ENCODE measurements at places on chromosomes 12 and 14.

DNA sequence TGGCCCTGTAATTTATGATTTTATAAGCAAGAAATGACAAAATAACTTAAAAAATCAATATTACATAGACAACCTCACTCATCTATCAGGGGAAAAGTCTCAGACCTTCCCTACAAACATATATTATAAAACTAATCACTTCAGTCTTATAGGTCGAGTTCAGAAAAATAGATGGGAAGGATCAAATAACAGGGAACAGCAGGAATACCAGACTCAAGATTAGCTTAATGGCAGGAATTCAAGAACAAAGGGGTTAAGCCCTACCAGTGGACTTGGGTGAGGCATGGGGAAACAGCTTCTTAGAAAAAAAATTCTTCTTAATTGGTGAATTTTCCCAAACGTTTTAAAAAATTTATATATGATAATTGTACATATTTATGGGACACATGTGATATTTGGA lies 51.6 kb upstream of the CRY1 start:
- DNase-seq: no peak

GRCh38 chr12:71566655-71567054 lies 97.0 kb downstream of the ZFC3H1 start:
- DNase-seq: no peak

DNA sequence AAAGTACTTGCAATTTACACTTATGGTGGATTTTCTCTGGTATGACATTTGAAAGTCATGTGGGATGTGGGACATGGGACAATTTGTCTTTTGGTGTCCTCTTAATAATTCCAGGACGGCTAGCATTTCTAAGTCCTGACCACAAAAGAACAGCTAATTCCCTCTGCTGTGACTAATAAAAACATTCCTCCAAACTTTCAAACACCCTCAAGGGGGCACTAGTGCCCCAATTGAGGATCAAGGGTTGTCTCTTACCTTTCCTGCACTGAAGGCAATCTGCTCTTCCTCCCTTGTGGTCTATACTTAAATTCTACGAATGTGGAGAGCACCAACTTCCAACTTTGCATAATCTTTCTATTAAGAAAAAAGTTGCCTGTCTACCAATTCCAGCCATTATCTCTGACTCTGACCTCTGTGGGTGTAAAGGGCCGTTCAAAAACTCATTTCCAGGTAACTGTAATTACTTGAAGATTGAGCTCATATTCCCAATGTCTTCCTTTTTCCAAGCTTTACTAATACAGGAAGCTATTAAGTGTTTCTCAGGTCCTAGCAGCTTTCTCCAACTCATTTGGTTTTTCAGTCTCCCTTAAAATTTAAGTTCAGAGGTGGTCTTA lies 210.2 kb downstream of the PTPRO start:
- DNase-seq: no peak

DNA sequence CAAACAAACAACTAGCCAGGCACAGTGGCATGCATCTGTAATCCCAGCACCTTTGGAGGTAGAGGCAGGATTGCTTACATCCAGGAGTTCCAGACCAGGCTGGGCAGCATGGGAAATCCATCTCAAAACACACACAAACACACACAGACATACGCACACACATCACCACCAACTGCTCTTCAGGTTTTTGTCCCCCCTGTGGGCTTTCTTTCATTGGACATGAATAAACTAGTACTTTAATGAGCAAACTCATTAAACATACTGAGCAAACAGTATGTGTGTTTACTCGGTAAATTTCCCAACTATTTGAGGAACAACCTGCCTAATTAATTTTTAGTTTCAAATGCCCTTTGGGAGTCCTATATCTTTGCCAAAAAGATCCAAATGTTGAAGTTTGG lies 10.1 kb upstream of the RASSF3 start:
- DNase-seq: no peak

All from type B pancreatic cell (in vitro differentiated cells).